SK-MEL-5 (cell line): ENCODE measurements at places on chromosomes 11 and 22.
A peak's percentile ranks its signal among the peaks of the same experiment; 100 is the strongest.

DNA sequence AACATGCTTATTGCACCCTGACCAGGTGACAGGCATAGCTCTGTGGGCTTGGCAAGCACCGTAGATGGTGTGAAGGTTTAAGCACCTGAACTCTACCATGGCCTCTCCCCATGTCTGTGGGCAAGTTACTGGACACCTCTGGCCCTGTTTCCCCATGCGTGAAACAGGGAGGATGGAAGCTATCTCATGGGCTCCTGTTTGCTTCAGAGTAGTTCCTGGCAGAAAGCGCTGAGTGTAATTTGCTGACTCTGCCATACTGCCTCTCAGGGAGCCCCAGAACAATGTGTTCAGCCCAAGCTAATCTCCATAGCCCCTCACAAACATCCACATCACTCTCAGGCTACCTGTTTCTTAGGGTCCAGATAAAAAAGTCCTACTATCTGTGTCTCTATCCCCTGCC, 2.4 kb downstream of the CBX6 start:
- DNase-seq, result no peak

DNA sequence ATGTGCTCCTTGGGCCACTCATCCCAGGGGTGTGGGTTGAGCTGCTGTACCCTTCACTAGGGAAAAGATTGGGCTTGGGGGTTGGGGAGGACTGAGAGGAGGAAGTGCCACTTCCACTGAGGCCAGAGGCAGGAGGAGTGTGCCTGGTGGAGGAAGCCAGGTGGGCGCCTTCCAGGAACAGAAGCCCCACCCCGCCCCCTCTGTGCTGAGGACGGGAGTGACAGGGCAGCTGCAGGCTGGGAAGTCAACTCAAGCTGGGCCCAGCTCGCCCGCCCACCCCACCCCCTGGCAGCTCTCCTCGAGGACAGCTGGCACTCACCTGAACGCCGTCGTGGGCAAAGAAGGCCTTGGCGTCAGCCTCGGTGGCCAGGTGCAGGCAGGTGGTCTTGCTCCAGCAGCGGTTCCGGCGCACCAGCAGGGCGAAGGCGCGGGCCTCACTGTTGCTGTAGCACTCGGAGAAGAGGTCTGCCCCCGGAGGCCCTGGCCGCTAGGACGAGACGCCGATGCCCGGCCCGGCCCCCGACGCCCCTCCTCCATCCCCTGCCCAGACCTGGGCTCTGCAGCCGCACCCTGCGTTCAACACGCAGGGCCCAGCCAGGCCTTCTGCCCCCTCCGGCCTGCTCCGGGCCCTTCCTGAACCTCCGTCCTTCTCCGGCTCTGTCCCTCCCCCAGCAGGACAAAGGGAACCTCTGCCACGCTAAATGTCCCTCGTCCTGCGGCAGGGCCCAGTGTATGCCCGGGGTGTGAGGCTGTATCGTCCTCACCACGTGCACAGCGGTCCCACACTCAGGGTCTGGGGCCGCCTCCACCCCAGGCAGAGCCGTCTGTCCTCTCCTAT, 13.4 kb downstream of the TSSC4 start:
- DNase-seq, result no peak

GRCh38 chr11:117806846-117807245, 9.8 kb upstream of the DSCAML1 start:
- no peak for DNase-seq

- DNase-seq, result no peak
These were observed 73.7 kb upstream of the PLET1 start for GRCh38 chr11:112334381-112334780.

DNA sequence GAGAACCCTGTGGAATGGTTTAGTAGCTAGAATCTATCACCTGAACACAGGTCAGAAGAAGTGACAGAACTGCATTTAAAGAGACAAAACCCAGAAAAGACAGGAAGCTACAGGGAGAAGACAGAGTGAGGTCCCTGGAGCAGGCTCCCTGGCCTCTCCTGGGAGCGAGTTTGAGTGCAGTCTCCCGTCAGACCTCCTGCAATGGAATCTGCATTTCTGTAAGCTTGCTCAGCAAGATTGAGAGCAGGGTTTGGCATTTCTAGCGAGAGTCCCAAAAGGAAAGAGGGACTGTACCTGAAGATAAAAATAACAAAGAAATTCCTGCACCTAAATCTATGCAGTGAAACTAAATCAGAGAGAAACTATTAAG, 74.2 kb downstream of the MORC2 start:
- no peak for DNase-seq

DNA sequence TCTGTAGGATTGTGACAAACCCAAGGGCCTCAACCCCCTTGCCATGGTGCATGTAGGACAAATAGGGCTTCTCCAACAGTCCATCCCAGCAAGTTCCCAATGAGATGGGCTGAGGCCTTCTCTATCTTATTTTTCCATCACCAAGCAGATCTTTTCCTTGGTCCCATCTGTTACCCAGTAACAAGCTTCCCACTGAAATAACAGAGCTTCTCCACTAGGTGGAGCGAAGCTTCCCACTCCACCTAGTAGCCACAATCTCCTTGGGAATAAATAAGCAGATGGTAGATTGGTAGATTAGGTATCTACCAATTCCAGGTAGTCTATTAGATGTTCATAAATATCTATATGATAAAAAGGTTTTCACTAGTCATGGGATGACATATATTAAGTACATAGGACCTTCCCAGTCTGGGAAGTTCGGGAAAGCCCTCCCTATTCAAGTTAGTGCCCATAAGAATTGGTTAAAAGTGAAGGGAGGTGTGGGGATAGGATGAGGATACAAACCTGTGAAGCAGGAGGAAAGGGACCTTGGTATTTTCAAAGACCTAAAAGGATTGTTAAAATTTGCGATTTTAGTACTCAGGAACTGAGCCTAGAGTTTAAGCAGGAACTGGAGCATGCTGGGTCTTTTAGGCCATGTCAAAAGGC, 5.9 kb upstream of the OR52L1 start:
- peak; percentile 61 for DNase-seq

GRCh38 chr11:70467201-70468085, 69.1 kb downstream of the CTTN start:
- DNase-seq, result peak; percentile 89

- DNase-seq, result no peak
These were observed 4.5 kb downstream of the SLC22A6 start for GRCh38 chr11:62980133-62980760.

DNA sequence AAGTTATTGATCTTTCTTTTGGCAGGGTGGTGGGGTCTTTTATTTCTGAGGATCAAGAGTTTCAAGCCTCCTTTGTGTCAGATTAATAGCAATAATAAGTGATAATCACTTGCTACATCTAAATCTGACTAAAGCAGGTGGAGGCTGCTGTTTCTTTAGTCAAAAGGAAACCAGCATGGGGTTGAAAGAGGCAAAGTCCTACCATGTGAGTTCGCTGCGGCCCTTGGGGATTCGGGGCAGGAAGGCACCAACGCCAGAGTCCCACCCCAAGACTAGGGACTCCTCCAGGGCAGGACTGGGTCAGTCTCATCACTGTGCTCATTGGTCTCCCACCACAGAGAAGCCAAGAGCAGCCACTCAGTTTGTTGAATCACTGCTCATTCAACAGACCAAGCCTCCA, 73.0 kb downstream of the TENM4 start:
- no peak for DNase-seq

DNA sequence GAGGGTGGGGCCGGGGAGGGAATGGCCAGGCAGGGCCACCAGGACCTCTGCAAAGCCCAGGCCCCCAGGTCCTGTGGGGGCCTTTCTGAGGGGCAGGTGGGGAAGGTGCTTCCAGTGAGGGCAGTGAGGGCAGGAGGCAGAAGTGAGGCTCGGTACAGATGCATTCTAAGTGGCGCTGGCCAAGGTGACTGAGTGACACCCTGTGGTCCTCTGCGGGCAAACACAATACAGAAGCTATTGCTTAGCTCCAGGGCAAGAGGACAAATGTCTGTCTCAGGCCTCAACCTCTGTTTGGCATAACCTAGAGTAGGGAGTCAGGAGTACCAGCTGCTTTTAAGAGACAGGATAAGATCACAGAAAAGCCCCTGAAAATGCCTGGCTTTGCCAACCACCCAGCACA, 31.3 kb downstream of the B3GAT1 start:
- no peak for DNase-seq

GRCh38 chr22:49462291-49462690, 365.4 kb downstream of the BRD1 start:
- DNase-seq, result peak; percentile 5

DNA sequence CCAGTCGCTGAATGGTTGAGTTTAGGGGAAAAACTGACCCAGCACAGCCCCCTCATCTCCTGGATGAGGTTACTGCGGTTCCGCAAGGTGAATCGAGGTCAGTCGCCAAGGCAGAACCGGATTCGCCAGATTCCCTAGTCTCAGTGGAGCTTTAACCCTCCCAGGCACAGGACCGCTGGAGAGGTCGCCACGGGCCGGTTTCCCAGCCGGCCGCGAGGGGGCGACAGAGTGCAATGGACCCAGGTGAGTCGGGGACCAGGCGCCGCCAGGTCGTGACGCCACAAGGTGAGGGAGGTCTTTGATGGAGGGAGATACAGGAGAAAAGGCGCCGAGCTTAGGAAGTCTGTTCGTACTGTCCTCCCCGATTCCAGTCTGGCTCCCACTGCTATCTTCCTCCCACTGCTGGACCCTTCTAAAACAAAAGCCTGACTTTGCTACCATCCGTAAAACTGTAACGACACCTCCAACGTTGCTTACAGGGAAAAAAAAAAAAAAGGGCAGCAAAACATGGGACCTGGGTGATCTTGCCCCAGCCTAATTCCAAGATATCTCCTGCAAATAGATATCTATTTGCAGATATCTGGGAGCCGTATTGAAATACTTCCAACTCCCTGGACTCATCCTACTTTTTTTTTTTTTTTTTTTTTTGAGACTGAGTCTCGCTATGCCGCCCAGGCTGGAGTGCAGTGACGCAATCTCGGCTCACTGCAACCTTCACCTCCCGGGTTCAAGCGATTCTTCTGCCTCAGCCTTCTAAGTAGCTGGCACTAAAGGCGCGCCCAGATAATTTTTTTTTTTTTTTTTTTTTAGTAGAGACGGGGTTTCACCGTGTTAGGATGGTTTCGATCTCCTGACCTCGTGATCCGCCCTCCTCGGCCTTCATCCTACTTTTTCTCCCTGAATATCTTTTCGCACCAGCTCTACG, 1.4 kb upstream of the GGA1 start:
- DNase-seq, result peak; percentile 82

- DNase-seq, result no peak
These were observed 151.5 kb downstream of the AASDHPPT start for GRCh38 chr11:106228996-106229395.

- no peak for DNase-seq
These were observed 8.0 kb downstream of the DHCR7 start for GRCh38 chr11:71440021-71440755.

DNA sequence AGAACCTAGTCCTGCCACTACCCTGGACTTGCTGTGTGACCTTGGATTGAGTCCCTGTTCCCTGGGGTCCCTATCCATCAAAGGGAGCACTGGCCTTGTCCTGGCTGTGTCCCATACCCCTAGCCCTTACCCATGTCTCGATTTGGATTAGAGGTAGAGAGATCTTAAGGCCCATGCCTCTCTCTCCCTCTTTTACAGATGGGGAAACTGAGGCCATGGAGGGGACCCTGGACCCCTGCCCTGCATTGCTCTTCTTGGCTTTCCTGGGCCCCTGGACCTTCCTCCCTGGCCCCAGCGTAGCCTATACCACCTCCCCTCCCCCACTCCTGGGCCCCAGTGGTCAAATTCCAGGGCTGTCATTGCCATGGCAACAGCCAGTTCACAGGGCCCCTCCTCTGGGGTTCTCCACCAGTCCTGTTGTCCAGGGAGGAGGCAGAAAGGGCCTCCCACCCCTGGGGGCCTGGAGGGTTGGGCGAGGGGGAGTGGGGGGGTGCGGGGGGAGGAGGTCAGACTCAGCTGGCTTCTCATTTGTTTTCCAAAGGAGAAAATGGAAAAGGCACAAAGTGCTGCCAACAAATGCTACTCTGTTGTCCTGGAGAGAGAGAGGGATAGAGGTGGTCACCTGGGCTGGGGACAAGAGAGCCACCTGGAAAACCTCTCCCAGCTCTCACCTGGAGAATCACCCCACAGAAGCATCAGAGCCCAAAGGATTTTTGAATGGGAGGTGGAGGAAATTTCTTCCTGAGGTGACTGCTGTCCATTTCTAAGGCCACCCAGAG, 23.3 kb downstream of the ARHGEF17 start:
- DNase-seq, result peak; percentile 19

DNA sequence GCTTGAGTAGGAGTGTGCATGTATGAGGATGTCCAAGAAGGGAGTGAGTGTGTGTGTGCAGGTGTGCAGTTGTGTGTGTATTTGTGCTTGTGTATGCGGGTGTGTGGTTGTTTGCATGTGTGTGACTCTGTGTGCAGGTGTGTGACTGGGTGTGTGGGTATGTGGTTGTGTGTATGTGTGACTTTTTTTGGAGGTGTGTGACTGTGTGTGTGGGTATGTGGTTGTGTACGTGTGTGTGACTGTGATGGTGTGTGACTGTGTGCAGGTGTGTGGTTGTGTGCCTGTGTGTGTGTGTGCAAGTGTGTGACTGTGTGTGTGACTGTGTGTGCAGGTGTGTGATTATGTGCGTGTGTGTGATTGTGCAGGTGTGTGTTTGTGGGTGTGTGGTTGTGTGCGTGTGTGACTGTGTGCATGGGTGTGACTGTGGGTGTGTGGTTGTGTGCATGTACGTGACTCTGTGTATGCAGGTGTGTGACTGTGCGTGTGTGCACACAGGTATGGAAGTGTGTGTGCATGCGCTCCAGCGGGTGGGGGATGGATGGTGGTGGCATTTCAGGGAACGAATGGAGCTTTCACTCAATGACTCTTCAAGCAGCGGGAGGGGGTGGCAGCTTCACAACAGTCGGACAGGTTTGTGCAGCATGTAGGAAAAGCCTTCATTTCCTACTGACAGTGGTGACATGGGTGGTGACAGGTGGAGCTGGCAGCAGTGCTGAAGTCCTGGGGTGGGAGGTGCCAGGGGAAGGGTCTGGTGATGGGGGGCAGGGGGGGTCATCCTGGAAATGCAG, 47.6 kb downstream of the CACNA1I start:
- DNase-seq, result no peak

DNA sequence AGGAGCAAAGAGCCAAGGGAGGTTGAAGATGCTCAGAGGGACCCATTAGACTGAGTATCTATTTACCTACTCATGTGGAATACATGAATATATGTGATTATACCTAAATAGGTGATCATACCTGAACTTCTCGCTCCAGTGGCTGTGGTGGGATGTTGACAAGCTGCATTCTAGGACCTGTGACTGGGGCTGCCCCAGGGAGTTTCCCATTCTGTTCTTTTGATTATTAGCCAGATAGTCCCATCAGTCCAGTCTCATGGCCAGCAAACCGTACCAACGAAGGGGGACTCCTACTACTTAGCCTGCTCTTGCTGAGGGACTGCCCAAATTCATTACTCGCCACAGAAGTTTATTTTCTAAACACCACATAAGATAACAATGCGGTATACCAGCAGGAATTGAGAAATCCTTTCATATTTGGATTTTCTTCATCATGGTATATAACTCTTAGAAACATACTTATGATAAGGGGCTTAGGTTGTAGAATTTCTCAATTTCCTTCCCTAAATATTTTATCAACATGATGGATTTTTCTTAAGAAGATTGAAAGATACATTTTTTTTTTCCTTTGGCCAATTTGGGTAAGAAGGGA, 273.9 kb downstream of the NTM start:
- no peak for DNase-seq

- no peak for DNase-seq
These were observed 72.0 kb upstream of the USP47 start for GRCh38 chr11:11769782-11770181.

- no peak for DNase-seq
These were observed 19.6 kb downstream of the RHOD start for GRCh38 chr11:67076202-67076601.
